ENCODE measurements at places on chromosomes 5 and 9.

DNA sequence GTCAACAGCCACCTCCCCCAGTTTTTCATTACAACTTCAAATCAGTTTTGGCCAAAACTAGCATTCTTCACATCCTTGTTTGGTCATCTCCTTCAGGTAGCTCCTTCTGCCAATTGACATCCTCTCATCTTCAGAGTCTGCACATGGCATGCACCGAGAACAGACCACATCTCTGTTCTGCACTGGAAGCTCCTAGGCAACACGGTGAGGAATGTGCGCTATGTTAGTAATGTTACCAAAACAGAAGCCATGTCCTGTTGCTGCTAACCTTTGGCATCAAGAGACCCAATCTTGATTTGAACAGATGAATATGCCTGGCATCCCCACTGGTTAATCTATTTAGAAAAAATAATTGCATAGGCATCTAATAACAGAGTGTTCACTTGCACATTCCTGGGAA, 5.1 kb upstream of the HK3 start:
- peaks cover 20% of the 10 kb centered on the region for H3K4me1 ChIP-seq
- no peak overlapping the region for H3K4me3 ChIP-seq
- H3K27me3 ChIP-seq, result peaks cover 12% of the 10 kb centered on the region
- peaks cover 38% of the 10 kb centered on the region for H3K36me3 ChIP-seq
- DNase-seq, result no peak

- no peak overlapping the region for H3K27ac ChIP-seq
- no peak overlapping the region for H3K4me3 ChIP-seq
- DNase-seq, result no peak
- H3K4me1 ChIP-seq, result peaks cover 13% of the 10 kb centered on the region
Observed at GRCh38 chr5:23466401-23466912, 41.0 kb upstream of the PRDM9 start.

DNA sequence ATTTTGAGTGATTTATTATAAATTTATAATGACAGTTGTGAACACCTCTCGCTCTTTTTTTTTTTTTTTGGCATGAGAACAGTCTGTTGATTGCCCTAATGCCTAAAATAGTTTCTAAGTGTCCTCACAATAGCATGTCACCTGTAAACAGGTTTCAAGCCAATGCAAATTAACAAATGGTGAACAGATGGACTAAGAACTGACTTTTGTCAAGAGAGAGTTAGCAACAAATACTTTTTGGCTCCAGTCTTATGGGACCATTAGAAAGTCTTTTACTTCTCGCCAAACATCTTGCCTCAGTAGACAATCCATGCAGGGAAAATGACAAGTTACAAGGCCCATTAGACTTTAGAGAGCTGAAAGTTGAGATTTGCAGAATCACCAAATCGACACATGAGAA, 67.8 kb downstream of the MED27 start:
- peaks cover 28% of the 10 kb centered on the region for H3K4me1 ChIP-seq
- no peak overlapping the region for H3K27ac ChIP-seq
- H3K36me3 ChIP-seq, result peaks cover 9% of the 10 kb centered on the region
- peaks cover 3% of the 10 kb centered on the region for H3K27me3 ChIP-seq

- DNase-seq, result no peak
- H3K4me3 ChIP-seq, result no peak overlapping the region
- H3K4me1 ChIP-seq, result peaks cover 18% of the 10 kb centered on the region
- peaks cover 4% of the 10 kb centered on the region for H3K36me3 ChIP-seq
- peaks cover 9% of the 10 kb centered on the region for H3K27me3 ChIP-seq
Observed at GRCh38 chr5:146620669-146621051, 104.7 kb upstream of the GPR151 start.

- H3K36me3 ChIP-seq, result peaks cover 27% of the 10 kb centered on the region
- no peak overlapping the region for H3K27ac ChIP-seq
- H3K4me3 ChIP-seq, result no peak overlapping the region
- H3K4me1 ChIP-seq, result no peaks in the 10 kb centered on the region
- DNase-seq, result no peak
Observed at GRCh38 chr9:33068991-33069390, 7.5 kb downstream of the SMU1 start.

DNA sequence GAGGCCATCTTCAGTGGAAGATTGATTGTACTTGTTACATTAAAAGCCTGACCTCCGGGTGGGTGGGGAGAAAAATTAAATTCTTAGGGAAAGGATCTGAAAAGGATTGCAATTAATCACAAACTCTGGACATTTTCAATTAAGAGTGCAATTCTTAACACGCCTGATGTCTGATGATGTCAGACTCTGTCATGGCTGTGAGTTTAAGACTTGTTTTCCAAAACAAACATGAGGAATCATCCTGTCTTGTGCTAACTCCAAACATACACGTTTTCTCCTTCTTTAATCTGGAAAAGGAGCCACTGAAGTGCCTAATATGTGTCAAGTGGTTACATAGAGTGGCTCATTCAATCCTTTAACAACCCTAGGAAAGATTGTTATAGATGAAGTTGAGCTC, 60.4 kb upstream of the SMIM23 start:
- H3K4me1 ChIP-seq, result no peaks in the 10 kb centered on the region
- no peak for DNase-seq
- peaks cover 6% of the 10 kb centered on the region for H3K27me3 ChIP-seq
- H3K4me3 ChIP-seq, result no peak overlapping the region

GRCh38 chr9:1298046-1298445, 247.9 kb downstream of the DMRT2 start:
- H3K27ac ChIP-seq, result no peak overlapping the region
- H3K36me3 ChIP-seq, result no peaks in the 10 kb centered on the region

DNA sequence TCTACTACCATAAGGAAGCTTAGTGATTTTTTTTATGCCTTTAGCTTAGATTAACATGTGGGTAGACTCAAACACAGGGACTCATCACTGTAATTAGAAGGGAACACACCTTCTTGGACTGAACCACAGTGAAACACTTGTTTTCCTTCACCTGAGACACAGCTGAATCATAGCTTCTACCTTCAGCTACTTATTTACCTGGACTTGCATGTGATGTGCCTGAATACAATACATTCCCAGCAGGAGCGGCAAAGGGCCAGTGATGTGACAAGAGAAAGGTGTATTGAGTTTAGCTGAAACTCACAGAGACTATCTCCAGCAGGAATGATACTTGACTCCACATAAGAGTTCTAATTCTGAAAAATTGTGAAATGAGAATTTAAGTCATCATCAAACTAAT, 37.8 kb downstream of the GRAMD2B start:
- no peak for DNase-seq
- no peak overlapping the region for H3K27ac ChIP-seq
- H3K4me3 ChIP-seq, result no peak overlapping the region
- H3K4me1 ChIP-seq, result peaks cover 24% of the 10 kb centered on the region
- H3K36me3 ChIP-seq, result peaks cover 12% of the 10 kb centered on the region

DNA sequence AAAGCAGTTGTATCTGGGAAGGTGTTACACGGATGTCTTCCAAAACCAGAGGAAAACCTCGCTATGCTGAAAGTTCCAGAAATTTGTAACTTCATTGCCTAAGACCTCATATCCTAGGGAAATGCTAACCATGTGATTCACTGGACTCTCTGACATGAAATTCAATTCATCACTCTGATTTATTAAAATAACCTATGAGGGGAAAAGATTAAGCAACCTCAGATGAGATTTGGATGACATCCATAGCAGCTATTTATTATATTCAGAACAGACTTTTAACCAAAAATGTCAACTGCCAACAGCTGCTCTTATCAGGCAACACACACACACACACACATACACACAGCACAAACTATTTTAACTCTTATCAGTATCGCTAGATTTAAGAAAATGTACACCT, 1006.4 kb upstream of the CTNND2 start:
- no peak overlapping the region for H3K4me3 ChIP-seq
- no peak overlapping the region for H3K27ac ChIP-seq
- H3K36me3 ChIP-seq, result no peaks in the 10 kb centered on the region
- no peak for DNase-seq
- H3K4me1 ChIP-seq, result no peaks in the 10 kb centered on the region

DNA sequence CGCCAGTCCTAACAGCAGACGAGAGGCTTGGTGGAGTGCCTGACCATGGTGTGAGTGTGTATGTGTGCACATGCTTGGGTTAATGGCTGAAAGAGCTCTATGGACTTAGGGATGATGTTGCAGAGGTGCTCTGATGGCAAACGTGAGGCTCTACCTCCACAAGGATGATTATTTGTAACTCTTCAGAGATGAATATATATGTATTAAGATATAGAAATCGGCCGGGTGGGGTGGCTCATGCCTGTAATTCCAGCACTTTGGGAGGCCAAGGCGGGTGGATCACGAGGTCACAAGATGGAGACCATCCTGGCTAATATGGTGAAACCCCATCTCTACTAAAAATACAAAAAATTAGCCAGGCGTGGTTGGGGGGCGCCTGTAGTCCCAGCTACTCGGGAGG, 253.4 kb upstream of the CDH18 start:
- H3K4me3 ChIP-seq, result no peak overlapping the region
- H3K27me3 ChIP-seq, result no peaks in the 10 kb centered on the region
- H3K36me3 ChIP-seq, result no peaks in the 10 kb centered on the region
- DNase-seq, result no peak
- no peak overlapping the region for H3K27ac ChIP-seq

- H3K27me3 ChIP-seq, result peaks cover 35% of the 10 kb centered on the region
- peaks cover 2% of the 10 kb centered on the region for H3K36me3 ChIP-seq
- H3K27ac ChIP-seq, result no peak overlapping the region
- no peak for DNase-seq
Observed at GRCh38 chr5:43192558-43193180, 644 bp downstream of the NIM1K start.

All from progenitor cell of endocrine pancreas (in vitro differentiated cells).